ENCODE measurements at places on chromosomes 6 and 20.

DNA sequence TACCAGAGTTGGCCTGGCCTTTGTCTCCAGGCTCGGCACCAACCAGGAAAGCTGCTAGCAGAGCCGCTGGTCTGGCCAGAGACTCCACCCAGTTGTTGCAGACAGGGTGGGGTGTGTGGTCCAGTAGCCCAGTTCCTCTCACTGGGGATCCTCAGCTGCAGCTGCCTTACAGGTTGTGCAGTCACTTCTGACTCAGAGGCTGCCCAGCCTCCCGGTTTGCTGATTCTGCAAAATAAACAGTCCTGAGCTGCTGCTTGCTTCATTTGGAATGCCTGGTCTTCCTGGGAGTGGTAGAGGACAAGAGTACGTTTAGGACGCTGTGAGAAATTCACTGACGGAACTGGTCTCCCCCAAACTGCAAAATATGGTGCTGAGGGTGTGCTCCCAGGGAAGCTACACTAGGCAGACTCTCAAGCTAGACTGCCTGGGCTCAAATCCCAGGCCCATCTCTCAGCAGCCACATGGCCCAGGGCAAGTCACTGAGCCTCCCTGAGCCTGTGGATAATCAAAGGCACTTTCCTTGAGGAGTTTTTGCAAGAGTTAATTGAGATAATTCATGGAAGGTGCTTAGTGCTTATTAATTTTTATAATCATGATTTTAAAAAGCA lies 246.1 kb downstream of the TFAP2C start:
- no peak for DNase-seq

- no peak for DNase-seq
These were observed 29.3 kb downstream of the DOP1A start for GRCh38 chr6:83096791-83097190.

- DNase-seq: no peak
These were observed 8.9 kb downstream of the VSTM2L start for GRCh38 chr20:37911838-37912281.

- DNase-seq: no peak
These were observed 37.6 kb downstream of the HMGN3 start for GRCh38 chr6:79196912-79197311.

DNA sequence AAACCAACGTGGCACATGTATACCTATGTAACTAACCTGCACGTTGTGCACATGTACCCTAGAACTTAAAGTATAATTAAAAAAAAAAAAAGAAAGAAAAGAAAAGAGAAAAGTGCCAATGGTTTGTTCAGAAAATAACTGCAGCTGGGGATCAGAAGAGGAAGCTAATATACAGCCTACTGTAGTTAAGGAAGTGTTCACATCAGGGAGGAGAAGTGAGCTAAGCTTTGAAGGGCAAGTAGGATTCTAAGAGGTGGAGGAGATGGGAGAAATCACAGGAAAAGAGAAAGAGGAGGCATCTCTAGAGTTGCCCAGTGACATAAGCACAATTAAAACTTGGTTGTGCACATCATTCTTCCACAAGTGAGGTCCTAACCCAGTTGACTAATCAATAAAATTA lies 214.4 kb upstream of the DTNBP1 start:
- DNase-seq: no peak

GRCh38 chr20:62059401-62059800 lies 6.3 kb downstream of the TAF4 start:
- DNase-seq: no peak

- no peak for DNase-seq
These were observed 13.8 kb downstream of the SYNGAP1 start for GRCh38 chr6:33433544-33434191.

DNA sequence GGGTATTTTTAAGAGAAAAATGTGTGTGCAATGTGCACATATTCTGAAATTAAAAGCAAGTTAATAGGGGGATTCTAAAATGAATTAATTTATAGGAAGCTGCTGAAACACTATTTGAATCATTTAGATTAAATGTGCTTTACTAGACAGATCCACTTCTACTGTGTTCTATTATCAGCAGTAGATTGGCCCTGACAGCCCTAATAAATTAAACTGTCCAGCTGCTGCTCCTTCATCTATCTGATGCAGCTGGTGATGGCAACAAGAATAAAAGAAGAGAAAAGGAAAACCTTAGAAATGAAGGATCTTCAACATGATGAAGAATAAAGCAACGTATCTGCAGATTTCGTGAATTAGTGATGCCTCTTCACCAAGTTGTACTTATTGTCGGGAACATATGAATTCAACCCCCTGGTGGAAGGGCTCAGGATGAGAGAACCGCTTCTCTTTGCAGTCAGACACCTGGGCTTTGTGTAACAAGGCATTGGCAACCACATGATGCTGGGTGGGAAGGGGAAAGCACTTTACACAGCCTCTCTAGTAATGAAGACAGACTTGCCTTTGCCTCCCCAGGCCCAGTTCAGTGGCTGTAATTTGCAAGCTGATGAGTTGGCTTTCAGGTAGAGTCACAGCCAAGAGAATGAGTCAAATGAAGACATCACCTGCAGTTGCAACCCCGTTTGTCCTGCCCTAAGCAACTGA lies 94.4 kb downstream of the LAMP5 start:
- DNase-seq: no peak

- DNase-seq: no peak
These were observed 42.5 kb upstream of the TGM3 start for GRCh38 chr20:2253256-2253655.

- no peak for DNase-seq
These were observed 28.9 kb downstream of the UTRN start for GRCh38 chr6:144314003-144314485.

- no peak for DNase-seq
These were observed 25.4 kb downstream of the FBXO9 start for GRCh38 chr6:53090576-53090975.

DNA sequence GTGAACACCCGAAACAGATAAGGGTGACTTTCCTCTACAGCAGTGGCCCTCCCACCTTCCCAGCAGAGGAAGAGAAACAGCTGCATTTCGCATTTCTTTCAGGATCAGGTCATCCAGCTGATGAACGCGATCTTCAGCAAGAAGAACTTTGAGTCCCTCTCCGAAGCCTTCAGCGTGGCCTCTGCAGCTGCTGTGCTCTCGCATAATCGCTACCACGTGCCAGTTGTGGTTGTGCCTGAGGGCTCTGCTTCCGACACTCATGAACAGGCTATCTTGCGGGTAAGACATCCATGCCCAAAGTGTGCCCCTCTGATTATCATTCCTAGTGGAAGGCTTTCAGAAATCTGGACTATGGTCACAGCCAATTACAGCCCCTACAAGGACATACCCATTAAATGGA lies 27.8 kb upstream of the MROH8 start:
- no peak for DNase-seq

Data from naive thymus-derived CD4-positive, alpha-beta T cell (primary cell).